Body of pancreas (tissue), 4 donors: ENCODE measurements at places on chromosomes 3 and 15.

DNA sequence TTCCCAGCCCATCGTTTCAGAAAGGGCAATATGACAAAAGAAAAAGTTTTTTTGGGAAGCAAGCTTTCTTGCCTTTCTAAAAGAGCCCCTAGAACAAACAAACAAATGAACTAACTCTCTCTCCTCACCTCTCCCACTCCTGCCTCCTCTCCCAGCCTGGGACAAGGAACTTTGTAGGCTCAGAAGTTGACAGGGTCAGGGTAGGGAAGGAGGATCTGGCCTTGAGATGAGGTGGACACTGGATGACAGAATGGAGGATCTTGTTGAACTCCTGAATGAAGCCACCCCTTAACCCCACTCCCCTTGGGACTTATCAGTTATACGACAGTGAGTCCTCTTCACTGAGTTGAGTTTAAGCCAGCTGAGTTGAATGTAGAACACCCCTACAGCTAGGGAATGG is 1.6 kb upstream of the ITGA11 start:
- no peak for DNase-seq

DNA sequence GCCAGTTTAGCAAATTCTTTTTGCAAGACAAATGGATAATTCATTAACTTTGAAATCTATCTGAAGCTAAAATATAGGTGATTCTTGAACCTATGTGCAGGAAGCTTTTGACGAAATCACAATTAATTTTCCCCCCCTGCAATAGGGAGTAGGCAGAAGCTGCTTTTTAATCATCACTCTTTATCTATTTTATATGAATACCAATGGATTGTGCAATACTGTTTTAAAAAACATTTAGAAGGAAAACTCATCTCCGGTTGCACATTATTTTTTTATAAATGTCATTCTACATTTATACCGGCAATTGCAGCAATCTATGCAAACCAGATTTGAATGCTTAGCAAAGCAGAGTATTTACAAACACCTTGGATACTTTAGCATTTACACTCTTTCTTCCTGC is 121.1 kb upstream of the TMCO5A start:
- DNase-seq: no peak

DNA sequence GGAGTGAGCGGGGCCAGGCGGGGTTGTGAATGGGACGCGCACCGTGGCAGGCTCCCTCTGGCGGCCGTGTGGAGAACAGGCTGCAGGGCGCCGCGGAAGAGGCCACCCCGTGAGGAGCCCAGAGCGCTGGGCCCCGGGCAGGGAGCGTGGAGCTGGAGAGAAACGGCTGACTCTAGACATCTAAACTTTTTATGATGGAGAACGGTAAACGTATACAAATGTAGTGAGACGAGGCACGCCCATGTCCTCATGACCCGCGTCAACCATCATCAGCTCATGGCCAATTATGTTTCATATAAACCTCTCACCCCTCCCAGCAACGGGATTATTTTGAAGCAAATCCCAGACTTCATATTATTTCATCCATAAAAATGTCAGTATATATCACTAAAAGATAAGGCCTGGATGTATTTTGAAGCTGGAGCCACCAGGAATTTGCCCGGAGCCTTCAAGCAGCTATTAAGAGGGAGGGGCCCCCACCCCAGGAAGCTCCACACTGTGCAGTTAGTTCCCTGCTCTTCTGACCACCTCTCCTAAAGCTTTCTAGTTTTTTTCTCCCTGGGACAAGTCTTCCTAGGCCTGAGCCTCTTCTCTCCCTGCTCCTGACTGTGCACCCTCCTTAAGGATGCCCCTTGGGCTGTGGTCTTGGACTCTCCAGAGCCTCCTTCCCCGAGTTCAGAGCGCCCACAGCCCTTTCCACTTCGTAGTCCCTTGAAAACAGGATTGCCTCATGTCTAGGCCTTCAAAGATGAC is 149.5 kb downstream of the SMAD6 start:
- DNase-seq: peak; percentile 85

- no peak for DNase-seq
Measured at GRCh38 chr3:125219261-125219701, 6.7 kb upstream of the SLC12A8 start.

- no peak for DNase-seq
Measured at GRCh38 chr15:59699810-59700431, 10.8 kb upstream of the BNIP2 start.

GRCh38 chr15:57606816-57607215 is 15.1 kb downstream of the MYZAP start:
- DNase-seq: no peak

DNA sequence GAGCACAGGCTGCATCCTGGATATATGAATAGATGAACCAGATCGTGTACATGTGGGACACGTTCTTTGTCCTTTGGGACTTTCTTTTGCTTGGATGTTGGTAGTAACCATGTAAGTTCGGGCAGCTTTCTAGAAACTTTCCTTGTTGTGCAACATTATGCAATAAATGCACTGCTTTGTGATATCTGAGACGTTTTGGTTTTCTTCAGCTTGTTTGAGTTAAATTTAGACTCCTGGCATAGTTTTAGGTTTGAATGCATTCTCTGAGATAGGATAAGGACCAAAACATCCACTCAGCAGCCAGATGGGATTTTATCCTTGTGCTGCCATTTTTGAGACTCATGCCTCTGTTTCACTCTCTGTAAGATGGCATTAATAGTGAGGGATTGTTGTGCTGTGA is 158.9 kb downstream of the IGF1R start:
- no peak for DNase-seq

- peak; percentile 78 for DNase-seq
Measured at GRCh38 chr3:184145111-184145524, 10.0 kb downstream of the EIF2B5 start.

DNA sequence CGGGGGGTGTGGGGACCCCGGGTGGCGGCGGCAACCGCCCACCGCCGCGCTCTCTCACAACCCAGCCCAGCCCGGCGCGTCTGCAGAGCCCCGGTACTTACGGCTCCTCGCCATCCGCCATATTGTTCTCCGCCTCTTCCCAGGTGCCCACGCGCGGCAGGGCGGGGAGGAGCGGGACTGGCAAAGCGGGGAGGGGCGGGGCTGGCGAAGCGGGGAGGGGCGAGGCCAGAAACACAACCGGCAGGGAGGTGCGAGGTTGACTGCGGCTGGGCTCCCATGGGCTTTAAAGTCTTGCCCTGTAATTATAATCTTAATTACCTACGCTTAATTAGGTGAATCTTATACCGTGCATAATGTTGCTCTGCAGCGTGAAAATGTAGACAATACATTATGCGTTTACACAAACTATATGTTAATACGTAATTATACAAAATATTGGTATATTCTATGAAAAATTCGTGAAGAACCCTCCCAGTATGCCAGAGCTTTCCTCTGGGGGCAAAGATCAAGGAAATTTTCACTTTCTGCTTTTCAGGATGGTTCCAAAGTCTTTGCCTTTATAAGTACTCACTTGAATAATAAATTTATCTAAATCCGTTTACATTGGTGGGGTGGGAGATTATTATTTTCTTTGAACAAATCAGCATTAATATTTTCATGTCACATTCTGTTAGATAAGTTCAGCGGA is at the start of gene UBA3:
UBA3 (minus strand) TSS at position 133 of the 688 bp plus-strand sequence; CDS start at position 121, 12 bp downstream.
- peak; percentile 90 for DNase-seq

DNA sequence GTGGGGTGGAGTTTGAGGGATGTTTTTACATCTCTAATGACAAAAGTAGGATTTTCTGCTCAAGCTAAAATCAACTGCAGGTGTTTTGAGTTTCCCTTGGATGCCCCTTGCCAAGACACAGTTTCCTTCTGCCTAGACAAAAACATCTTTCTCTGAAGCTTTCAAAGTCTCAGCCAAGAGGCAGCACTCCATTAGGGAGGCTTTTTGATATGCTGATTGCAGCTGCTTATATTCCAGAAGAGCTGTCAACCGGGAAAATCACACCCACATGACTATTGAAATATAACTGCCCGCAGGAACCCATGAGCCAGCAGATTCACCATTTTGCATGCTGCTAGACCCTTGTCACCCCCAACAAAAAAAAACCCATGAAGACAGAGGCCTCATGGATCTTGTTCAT is 27.5 kb upstream of the ZNF148 start:
- no peak for DNase-seq

DNA sequence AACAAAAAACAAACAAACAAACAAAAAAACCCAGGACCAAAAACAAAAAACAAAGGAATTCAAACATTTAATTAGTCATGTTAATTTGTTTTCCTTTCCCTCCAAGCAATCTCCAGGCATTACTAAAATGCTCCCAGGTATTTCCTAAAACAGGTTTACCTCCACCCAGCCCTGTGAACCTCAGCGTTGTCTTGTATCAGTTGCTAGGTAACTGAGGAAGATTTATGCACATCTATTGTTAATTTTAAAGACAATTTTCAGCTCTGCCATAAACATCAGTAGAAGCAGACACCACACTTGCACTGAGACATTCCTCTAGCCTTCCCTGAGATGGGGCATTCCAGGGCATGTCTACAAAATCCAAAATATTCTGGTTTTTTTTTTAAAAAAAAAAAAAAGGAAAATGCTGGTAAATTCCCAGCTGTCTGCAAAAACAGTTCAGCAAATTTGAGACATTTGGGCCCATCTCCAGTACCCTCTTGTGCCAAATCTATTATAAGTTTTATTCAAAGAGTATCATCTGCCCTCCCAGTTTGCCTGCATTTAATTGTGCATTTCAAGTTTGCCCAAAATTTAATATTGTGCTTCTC is 227.6 kb downstream of the ADAMTS9 start:
- no peak for DNase-seq

DNA sequence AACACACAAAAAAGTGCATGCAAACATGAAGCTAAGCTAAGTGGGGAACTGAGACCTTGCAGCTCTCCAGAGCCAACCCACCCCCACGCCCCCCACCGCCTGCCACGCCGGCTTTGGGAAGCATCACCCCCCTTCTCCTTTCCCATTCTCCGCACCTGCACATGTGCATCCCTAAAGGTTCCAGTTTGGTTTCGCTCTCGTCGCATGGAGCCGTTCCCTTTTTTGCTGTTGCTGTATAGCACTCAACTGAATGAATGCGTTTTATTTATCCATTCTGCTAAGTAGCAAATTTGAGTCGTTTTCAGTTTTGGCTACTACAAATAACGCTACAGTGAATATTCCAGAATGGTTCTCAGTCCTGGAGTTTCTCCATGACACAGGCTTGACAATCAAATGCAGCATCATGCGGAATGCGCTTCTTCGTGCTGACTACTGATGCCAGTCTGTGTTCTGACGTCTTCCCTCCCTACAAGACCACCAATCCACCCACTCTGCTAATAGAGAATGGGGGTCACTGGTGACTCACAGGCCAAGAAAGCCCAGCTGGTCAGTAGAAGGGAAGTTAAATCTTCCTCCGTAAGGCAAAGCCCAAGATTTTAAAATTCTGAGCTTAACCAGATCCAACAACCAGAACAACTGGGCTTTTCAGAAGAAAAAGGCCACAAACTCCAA is 115.3 kb downstream of the XXYLT1 start:
- DNase-seq: no peak

- no peak for DNase-seq
Measured at GRCh38 chr3:72203613-72204349, 418.8 kb upstream of the PROK2 start.

DNA sequence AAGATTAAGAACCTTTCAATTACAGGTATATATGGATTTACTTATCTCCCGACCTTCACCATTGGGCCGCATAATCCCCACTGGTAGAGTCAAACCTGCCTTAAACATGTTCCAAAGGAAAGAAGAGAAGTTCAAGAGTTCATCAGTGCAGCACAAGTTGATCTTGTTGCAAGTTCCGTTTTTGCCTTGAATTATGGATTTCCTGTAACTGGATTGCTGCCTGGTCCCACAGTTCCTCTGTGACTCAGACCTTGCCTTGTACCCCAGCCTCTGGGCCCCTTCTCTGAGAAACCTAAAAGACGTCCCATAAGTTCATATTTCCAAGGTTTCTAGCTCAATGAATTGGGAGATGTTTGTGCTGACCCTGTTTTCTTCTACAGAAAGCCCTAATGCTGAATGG is 112.5 kb upstream of the THBS1 start:
- no peak for DNase-seq

DNA sequence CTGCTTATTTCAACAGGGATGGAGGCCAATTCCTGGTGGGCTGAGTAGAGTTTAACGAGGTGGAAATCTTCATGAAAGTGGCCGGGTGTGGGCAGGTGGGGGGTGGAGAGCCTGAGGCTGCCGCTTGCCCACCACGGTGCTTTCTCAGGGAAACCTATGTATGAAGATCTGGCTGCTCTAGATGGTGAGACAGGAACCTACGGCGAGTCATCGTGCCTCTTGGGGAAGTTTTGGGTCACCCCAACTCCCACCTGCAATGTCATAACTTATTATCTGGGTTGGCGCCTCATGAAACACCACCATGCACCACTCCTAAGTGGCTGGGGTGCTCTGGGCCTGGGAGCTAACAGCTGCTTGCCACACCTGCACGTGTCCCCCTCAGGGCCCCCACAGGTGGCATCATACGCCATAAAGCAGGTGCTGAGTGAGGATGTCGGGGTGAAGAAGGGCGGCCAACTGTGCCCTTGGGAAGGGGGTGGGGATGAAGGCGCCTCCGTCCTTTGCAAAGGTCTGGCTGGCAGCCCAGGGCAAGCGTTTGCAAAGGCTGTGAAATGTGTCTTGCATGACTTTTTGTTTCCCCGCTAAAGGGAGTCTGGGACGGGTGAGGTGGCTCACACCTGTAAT is 27.9 kb upstream of the SNRPA1 start:
- no peak for DNase-seq

DNA sequence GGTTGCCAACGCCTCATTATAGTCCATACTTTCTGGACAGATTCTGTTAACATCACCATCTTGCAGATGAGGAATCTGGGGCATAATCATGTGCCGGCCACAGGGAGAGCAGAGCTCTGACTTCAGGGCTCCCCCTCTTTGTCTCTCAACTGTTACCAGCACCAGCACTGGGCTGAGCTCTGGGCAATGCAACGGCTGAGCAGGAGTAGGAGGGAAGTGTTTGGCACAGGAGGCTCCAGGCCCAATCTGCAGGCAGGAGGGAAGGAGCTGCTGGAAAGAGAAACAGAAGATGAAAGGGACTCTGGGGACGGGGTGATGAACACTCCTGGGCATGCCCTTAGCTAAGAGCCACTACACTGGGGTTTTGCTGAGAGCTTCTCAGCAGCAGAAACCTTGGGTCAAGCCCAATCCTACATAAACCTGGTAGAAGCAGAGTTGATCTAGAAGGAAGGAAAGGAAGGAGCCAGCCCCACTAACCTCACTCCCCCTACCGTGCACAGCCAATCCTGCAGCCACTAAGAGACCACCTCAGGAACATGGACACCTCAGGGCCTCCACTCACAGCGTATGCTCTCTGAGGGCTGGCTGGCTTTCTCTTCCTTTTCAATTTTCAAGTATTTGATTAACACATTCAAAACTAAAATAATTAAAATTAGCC is 73.1 kb upstream of the SPATA12 start:
- DNase-seq: no peak

GRCh38 chr15:79481793-79482192 is 49.7 kb downstream of the MINAR1 start:
- no peak for DNase-seq

DNA sequence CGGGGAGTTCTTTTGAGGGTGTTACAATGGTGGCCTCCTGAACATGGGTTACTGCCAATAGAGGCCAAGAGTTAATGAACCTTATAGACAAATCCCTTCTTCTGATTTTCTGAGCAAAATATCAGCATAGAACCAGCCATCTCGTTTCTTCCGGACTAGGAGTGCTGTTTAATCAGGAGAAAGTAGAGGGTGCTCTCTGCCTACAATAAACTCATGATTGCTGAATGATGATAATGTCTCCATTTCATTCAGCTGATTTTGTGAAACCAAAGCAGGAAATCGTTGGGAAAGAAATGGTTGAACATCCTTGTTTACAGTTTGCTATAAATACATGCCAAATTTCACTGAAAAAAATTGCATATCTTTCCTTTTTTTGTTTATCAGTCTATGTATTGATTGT is 142.8 kb upstream of the PLSCR5 start:
- no peak for DNase-seq
